ENCODE measurements at places on chromosomes 3 and 15.
A peak's percentile ranks its signal among the peaks of the same experiment; 100 is the strongest.

GRCh38 chr15:29528276-29528675 is 258.7 kb upstream of the NSMCE3 start:
- DNase-seq, result no peak

GRCh38 chr3:129462361-129462968 is 22.4 kb downstream of the IFT122 start:
- no peak for DNase-seq

DNA sequence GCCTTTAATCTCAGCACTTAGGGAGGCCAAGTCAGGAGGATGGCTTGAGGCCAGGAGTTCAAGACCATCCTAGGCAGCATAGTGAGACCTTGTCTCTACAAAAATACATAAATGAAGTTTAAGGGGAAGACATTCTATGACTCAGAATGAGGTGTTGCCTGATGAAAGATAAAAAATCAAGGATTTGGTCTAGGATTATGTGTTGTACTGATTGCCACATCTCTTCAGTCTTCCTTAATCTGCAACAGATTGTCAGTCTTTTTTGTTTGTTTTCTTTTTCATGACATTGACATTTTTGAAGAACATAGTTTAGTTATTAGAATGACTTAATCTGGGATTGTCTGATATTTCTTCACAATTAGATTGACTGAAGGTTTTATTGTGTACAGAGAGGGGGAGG is 26.3 kb upstream of the DPPA4 start:
- DNase-seq, result no peak

GRCh38 chr15:88624156-88624970 is 3.2 kb downstream of the AEN start:
- DNase-seq, result no peak

GRCh38 chr3:17972959-17973906 is 230.8 kb upstream of the TBC1D5 start:
- no peak for DNase-seq

DNA sequence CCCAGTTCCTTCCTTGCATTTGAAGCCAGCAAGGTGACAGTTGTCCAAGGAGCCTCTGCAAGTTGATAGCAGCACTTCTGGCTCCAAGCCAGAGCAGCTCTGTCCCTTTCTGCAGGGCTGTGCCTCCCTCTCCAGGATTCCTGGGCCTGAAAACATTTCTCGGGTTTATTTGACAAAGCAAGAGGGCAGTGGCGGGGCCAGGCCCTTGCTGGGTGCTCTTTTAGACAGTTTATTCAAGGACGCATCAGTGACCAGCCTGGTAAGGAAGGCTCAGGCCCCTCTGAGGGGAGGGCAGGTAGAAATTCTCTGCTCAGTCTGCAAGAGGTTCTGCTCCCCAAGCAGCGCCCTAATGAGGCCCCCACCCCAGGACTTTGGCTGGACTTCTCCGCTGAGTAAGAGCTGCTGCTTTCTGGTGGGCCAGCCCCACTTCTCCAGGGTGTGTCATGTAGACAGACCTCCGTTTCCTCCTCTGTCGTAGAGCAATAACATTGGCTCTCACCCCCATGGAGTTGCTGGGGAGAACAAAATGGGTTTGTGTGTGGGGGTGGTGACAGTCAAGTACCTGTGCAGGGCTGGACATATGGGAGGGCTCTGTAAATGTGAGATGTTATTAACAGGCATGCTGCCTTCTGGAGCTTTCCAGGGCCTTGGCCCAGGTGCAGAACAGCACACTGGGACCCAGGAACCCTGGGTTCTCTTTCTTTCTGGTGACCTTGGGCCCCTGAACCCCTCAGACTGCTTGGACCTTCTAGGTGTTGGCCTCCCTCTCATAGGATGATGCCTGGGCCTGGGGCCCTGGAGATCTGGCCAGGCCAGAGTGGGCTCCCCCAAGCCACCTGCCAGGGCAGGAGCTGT is 146.2 kb upstream of the TLE3 start:
- DNase-seq, result no peak

- no peak for DNase-seq
These were observed 253.1 kb downstream of the CGGBP1 start for GRCh38 chr3:87805670-87806069.

DNA sequence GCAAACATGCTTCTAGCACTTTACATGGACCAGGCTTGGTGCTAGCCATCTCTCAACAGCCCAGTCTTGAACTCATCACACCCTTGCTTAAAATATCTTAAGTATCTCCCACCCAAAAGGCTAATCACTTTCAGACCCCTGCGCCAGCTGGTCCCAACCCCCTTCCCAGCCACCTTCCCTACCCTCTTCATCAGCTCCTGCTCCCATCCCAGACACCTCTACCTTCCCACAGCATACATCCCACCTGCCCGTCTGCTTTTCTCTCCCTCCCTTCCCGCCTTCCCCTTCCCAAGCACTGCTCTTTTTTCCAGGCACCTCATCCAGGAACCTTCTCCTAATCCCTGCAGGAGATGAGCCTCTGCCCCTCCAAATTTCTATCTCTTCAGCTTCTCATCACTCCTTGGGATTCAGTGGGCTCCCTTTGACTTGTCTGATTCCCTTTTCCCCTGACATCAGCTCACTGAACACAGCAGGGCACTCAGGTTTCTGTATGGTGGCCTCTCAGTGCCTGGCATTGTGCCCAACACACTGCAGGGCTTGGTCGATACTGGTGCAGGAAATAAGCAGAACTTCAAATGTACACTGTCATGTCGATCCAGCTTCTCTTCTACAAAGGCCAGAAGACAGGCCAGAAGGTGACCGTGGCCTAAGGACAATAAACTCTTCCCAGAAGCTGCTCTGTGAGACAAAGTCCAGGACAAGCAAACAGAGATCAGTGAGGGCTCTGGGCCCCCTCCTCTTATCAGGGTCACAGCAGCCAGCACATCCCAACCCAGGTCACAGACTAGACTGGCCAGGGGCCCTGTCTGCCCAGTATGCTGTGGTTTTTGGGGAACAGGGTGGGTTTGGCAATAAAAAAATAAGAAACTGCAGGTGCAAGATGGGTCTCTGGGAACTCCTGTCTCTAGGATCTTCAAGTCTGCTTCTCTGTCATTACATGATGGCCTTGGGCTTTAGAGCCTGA is 2.2 kb upstream of the ITIH1 start:
- DNase-seq, result peak; percentile 60

DNA sequence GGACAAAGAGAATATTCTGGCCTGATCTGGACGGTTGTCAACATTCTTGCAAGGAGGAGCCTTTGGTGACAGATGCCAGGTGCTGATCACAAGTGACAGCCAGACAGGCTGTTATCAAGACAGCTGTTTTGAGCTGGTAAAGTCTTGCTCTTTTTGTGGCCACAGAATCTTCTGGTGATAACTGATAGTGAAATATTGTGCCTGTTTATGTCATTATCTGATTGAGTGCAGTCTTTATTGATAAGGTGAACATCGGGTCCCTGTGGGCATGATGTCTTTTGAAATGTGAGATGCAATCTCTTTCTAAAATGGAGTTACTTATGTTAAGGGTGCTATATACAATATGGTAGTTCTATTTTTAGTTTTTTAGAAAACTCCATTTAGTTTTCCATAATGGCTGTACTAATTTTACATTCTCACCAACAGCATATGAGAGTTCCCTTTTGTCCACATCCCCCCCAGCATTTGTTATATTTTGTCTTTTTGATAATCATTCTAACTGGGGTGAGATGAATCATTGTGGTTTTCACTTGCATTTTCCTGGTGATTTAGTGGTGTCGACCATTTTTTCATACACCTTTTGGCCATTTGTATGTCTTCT is 10.7 kb downstream of the CEP63 start:
- no peak for DNase-seq

GRCh38 chr3:29581311-29581710 is 300.4 kb downstream of the RBMS3 start:
- DNase-seq, result no peak

GRCh38 chr3:45145681-45146614 is at the start of gene CDCP1:
CDCP1 (minus strand) TSS chr3:45146378; CDS start chr3:45146287, 91 bp downstream.
- no peak for DNase-seq

DNA sequence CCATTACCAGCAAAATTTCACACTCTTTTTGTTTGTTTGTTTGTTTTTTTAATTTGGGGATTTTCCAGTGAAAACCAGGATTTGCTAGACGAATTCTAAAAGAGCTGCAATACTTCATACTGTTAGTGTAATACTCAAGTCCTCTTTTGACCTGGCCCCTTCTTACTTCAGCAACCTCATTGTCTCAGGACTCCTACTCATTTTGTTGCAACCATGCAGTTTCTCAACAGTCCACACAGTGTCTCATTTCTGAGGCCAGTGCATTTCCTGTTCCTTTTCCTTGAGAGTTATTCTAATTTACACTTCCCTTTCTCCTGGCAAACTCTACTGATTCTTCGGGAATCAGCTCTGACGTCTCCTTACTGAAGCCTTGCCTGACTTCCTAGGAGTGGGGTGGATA is 35.6 kb downstream of the NSUN3 start:
- no peak for DNase-seq

DNA sequence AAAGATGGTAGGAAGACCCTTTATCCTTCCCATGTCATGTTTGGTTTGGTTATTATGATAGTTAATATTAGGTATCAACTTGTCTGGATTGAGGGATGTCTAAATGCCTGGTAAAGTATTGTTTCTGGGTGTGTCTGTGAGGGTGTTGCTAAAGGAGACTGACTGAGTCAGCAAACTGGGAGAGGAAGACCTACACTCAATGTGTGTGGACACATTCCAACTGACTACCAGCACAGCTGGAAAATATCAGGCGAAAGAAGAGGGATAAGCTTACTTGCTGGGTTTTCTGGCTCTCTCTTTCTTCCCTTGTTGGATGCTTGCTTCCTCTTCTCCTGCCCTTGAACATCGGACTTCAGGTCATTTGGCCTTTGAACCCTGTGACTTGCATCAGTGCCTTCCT is 1227.6 kb upstream of the EPHA6 start:
- DNase-seq, result no peak

GRCh38 chr3:178454726-178455125 is 81.5 kb upstream of the KCNMB2 start:
- DNase-seq, result no peak

DNA sequence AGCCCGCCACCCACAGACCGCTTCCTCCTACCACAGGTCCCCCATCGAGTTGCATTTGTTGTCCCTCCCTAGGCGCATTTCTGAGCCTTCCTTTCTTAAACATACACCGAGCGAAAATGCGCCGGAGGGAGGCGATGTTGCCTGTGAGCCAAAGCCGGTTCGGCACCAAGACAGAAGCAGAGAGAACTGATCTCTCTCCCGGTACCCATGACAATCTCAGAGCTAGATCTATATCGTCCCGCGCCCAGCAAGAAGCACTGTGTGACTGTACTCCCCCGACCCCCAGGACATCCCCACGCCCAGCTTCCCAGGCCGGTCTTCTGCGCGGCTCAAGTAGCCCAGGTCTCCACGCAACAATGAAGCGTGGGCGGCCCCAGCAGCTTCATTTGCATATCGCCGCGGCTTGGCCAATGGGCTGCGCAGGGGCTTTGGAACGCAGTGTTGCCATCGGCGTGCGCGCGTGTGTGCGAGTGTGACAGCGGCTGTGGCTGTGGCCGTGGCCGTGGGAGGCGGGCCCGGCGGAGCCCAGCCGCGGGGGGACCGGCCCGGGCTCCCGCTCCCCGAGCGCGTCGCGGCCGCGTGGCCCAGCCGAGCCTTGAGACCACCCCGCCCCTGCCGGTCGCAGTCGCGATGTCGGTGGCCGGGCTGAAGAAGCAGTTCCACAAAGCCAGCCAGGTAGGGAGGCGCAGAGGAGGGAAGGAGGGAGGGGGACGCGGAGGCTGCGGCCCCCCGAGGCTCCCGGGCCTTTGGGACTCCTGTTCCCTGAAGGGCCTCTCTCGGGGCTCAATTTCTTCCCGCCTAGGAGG is at the start of gene SH3GL3:
Gene SH3GL3 (plus strand): TSS at position 438 of the 806 bp plus-strand sequence. CDS start 193 bp downstream, at position 631.
- DNase-seq, result peak; percentile 90

DNA sequence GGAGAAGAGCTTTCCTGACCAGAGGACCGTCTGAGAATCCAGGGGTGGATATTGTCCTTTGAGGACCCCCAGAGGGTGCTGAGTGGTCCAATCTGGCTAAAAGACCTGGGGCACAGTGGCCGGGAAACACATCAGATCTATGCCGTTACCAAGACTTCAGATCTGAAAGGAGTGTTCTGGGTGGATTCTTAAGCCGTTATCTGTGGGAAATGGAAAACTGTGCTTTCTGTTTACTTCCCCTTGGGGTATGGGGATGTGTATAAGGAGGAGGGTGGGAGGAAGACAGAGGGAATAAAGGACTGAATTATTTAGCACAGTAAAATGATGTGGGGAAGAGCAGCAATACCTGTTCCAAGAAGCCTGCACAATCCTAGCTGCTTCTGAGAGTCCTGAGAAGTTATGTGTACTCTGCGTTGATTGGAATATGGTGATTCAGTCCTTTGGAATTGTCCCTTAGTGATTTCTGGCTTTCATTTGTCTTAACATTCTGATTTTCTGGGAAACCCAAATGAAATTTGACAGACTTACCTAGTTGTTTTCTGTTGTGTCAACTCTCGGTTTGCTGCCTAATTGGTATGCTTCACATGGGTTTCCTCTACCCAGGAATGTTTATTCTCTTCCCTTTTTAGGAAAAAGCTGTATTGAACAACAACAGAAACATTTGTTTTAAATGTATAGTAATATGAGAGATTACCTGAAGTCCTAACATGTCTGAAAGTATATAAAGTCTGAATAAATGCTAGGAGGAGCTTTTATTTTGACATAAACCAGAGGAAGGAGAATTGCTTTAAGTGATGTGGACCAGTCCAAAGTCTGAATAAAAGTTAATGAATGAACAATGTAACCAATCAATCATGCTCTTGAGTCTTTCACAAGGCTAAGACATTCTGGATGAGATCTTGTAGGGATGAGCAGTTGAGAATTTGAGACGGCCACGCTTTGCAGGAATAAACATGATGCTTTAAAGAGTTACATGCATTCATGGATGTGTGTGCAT is 427.1 kb upstream of the C2CD4B start:
- no peak for DNase-seq

DNA sequence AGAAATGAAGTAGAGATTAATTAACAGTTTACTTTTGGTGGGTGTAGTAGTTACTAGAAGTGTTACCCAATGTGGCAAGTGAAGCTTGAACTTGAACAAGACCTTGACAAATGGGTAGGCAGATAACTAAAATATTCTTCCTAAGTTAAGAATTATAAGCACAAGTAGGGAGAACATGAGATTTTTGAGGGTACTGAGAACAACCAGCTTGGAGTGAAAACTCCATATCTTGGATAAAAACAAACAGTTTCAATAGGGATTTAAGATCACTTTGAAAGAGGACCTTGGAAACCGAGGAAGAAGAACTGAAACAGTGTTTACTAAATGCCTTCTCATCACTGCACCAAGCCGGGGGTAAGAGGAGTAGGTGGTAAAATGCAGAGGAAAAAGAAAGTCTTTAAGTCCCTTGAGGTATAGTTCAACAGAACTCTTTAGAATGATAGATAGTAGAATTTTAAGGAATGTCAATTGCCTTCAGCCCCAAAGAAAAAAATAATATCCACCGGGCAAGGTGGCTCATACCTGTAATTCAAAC is 496.7 kb downstream of the NAALADL2 start:
- DNase-seq, result no peak

DNA sequence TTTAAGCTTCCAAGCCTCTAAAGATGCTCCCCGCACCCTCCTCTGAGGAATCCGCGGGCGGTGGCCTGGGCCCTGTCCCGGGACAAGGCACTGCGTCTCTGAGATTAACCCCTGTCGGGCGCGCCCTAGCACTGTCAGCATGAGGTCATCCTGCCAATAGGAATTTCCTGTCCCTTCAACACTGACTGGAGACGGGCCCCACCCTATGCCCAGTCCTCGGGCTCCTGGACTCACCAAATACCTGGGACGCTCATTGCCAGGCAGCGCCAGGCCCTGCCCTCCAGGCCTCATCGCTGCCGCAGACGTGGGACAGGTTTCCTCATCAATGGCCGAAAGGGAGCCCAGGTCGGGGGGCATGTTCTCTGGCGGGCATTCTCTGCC is 67.6 kb upstream of the SH3GL3 start:
- no peak for DNase-seq
